Activated T-cell treated with anti-CD3 and anti-CD28 coated beads, Interleukin-2, amount 50 U/mL, for 48 hours (primary cell): ENCODE measurements at places on chromosomes 1 and 21.

DNA sequence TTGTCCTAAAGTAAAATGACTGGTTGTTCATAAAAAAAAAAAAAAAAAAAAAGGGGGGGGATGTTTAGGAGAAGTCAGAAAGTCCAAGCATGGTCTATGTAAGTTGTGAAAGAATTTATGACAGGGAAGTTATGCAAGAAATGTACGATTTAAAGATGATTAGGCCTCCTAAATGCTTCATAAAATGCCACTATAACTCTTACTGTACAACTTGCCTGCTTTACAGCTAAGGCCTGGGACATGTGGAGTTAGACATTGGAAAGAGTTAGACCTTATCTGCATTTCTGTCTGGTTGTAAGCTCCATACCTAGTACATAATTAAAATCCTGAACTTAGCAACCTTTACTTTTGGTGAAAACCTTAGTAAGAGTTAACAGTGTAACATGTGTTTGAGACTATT, 150.0 kb downstream of the TPR start:
- DNase-seq: no peak

DNA sequence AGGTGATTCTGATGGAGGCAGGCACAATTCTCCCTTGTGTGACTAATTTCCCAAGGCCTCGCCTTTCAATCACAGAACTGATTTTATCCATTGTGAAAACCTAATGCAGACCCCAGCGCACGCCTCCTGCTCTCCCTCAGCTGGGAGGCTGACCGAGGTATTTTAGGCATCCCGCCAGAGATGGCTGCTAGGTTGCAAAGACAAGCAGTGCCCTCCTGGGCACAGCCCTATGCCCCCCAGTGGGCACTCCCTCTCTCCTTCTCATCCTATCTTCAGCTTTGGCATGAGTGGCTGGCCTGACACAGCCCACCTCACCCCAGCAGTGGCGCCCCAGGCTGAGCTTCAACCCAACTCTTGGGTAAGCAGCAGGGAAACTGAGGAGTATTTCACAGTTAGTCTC, 24.2 kb upstream of the ZNF648 start:
- DNase-seq: no peak

GRCh38 chr1:202968895-202969295, 1.8 kb upstream of the CYB5R1 start:
- DNase-seq: peak; percentile 37

DNA sequence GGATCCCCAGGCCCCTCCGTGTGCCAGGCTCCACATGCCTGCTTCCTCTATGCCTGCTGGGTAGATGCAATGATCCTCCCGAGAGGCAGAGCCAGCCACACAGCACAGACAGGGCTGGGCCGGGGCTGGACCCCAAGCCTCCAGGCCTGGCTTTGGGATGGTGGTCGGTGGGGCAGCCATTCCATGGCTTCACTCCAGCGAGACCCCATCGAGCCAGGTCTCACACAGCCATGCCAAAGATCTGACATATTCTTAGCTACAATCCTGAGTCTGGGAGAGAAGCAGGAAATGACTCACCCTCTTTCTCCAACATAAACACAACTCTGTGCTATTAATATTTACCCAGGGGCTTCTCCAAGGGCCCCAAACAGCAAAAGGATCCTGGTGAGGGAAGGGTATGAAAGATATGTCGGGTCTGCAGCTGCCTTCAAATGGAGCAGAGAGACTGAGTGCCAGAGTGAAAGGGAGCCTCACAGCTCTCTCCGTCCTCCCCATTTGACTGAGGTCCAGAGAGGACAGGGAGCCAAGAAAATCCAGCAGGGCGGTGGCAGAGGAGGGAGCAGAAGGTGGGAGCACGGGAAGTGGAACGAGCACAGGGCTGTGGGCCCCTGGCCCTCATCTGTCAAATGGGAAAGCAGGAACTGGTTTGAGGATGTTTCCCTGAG, 639.5 kb downstream of the MATN1 start:
- DNase-seq: no peak

DNA sequence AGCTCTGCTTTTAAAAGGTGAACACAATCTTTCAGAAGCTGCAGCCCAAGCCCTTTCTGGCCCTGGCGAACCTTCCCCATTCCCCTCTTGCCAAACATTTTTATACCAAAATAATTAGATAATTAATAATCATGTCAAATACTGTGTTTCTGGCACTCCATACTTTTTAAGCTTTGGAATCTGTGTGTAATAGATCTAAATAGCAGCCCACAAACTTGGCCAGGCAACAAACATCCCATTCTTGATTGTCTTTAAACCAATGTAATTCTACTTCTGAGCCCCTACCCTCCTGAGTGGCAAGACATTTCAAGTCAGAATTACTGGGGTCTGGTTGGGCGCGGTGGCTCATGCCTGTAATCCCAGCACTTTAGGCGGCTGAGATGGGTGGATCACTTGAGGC, 137.7 kb downstream of the NAV1 start:
- DNase-seq: no peak

GRCh38 chr1:116128664-116129063, 17.5 kb downstream of the MAB21L3 start:
- DNase-seq: peak; percentile 76

- DNase-seq: no peak
These were observed 26.5 kb downstream of the CAMK1G start for GRCh38 chr1:209609791-209610630.

DNA sequence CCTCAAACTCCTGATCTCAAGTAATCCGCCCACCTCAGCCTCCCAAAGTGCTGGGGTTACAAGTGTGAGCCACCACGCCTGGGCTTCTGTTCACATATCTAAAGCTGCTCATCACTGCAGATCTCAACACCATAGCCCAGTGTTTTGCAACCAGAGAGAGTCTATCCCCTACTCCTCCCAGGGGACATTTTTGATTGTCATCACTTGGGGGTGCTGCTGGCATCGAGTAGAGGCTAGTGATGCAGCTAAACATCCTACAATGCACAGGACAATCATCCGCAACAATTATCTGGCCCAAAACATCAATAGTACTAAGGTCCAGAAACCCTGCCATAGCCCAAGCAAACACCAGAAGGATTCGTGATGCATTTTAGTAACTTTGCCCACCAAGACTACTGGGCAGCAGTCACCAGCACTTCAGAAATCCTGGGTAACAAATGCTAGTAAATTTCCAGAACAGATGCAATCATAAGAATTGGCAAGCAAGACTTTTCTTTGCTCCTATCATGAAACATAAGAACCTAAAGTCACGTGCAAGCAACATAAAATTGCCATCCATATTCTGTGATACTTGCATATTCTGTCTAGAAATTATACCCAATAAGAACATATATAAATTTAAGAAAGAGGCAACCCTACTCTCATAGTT, 159.2 kb downstream of the APP start:
- DNase-seq: no peak

- no peak for DNase-seq
These were observed 150.2 kb upstream of the CD34 start for GRCh38 chr1:208061118-208061517.

DNA sequence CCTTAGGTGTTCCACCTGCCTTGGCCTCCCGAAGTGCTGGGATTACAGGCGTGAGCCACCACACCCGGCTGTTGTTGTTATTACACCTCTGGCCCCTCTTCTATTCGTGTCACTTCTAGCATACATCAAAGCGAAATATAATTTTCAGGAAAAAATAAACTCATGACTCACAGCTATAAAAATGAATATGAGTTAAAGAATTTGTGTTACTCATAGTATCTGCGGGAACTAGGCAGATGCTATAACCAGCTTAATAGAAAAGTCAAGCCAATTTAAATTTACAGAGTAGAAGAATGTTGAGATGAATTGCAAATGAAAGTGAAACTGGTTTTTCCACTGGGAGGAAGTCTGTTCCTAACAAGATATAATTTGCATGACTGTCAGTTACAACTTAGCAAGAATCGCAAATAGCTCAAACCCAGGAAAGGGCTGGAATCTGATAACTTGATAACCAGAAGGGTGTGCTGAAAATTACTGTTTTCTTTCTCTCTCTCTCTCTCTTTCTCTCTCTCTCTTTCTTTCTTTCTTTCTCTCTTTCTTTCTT, 11.2 kb downstream of the OR2W3 start:
- DNase-seq: no peak

DNA sequence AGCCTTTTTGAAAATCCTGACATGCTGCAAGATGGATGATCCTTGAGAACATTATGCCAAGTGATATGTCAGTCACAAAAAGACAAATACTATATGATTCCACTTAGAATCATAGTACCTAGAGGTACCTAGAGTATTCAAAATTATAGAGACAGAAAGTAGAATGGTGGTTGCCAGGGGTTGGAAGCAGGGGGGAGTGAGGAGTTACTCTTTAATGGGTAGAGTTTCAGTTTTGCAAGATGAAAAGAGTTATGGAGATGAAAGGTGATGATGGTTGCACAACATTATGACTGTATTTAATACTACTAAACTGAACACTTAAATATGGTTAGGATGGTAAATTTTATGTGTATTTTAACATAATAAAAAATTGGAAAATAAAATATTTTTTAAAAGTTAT, 37.9 kb upstream of the PODN start:
- no peak for DNase-seq

- DNase-seq: no peak
These were observed 6.6 kb downstream of the CCDC30 start for GRCh38 chr1:42469727-42470126.

DNA sequence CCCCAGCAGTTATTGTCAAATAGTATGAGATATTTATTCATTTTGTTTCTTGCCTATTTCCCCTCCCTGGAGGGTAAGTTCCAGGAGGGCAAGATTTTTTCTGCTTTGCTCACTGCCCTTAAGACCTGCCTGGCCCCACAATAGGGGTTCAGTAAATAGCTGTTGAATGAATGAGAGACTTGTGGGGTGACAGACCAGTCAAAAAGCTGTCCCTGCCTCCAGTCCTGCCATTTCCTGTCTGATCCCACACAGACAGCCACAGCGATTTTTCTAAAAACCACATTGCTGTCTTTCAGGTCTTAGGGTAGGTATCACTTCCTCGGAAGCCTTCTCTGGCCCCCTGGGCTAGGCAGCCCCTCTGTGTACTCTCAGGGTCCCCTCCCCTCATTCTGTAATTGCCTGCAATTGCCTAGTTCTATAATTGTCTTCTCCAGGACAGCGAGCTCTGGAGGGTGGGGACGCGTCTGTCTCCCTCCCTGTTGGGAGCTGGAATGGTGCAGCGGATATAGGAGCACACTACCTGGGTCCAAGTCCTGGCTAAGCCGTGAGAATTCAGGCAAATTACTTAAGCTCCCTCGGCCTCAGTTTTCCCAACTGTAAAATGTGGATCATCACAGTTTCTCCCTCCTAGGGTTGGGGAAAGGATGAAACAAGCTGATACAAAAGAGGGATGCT, 1.8 kb upstream of the EXTL1 start:
- no peak for DNase-seq

DNA sequence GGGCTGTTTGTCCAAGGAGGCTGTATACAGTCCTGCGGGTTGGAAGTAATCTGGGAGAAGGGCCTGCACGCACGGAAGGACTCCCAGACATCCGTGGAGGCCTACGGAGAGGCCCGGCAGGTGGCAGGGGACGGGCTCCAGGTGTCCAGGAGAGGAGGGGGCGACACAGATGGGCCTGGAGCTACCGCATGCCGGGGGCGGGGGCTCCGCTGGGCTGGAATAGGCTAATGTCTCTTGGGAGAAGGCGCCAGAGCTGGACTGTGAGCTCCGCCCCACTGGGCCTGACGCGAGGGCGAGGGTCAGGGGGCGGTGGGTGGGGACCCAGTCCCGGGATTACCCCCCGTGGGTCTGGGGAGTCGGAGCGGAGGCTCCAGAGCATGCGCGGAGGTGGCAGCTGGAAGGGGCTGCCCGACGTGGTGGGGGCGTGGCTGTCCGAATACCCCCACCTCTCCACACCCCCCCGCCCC, 659 bp downstream of the AGO1 start:
- DNase-seq: peak; percentile 60

DNA sequence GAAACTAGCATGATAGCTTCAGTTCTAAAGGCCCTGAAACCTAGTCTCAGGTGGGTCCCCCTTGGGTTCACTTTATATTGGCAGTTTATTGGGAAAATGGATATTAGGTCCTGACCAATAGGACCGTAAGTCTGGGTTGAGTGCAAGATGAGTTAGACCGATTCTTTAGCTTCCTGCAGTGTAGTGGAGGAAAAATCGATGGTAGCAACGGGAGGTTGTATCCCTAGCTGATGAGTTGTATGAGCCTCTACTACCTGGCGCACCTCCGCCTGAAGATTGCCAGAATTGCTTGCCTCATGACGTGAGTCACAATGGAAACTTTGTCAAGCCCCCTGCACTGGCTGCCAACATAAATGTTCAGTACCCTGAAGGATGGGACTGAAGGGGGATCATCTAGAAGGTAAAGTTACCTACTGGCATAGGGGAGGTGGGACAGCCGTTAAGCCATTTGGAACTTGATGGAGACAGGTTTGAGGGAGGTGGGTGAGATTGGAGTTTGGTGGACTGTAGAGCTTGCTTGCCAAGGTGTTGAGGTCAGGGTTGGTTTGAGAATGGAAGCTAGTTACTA, 3.9 kb downstream of the RCC1 start:
- DNase-seq: peak; percentile 72
